ENCODE measurements at places on chromosomes 4 and X.

DNA sequence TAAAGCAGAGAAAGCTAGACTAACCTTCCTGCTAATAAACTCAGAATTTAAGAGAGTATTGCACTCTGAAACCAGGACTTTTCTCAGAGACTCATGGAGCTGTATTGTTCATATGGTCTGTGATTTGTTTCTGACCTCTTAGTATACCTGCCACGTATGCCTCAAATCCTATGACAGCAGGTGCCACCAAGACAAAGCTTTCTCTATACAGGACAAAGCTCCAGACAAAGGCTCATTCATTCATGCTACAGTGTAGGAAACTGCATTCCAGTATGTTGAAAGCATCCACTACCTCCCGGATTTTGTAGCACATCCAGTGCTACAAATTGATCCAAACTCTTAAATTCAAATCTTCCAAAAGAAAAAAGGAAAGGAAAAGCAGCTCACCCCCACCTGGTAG is 178.3 kb downstream of the CHIC2 start:
- no peak for DNase-seq

DNA sequence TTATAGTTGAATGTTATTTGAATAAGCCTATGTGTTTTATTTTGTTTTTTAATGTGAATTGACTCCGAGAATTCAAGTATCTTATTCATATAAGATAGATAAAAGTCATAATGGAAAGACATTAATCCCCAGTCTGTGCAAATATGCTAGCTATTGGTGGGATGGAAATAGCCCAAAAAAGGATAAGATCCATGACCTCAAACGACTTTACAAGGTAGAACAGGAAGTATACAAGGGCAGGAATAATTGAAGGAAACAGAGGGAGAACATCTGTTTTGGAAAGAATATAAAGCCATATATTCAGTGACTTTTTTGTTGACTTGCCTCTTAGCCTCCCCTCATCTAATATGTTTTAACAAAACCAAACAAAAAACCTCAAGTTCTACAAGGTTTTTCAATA is 9.0 kb downstream of the ABCE1 start:
- no peak for DNase-seq

DNA sequence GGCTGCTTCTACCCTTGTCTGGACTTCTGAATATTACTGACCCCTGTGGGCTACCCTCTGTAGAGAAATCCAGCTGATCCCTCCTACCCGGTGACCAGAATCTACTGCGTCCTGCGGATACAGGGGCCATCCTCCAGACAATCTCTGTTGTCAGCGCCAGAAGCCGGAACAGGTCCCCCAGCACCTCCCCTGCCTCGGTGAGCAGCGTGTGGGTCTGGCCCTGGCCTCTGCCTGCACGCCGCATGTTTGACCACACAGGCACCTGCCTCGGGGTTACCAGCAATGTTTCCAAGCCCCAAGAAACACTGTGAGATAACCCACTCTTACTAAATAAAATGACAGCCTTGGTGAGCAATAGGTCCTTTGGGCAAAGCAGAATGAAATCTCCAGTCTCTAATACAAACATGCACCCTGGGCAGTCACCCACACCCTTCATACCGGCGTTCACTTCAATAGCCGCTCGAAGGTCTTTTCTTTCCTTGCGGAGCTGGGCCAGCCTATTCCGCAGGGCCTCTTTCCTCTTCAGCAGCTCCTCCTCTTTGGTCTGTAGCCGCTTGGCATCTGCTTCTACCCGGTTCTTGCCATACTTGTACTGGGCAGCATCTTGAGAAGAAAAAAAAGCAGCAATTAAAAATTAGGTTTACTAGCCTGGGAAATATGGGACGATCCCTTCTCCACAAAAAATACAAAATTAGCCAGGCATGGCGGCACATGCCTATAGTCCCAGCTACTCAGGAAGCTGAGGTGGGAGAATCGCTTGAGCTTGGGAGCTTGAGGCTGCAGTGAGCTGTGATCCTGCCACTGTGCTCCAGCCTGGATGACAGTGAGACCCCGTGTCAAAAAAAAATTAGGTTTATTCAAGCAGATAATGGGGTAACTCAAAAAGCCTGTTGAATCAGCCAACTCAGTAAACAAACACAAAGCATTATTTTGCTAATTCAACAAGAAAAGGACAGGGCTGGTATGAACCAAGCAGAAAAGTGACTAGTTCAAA is 165.1 kb downstream of the AFAP1 start:
- DNase-seq: no peak

GRCh38 chr4:28391877-28392276 is 1531.2 kb downstream of the STIM2 start:
- no peak for DNase-seq

GRCh38 chr4:129839687-129840086 is 743.7 kb downstream of the C4orf33 start:
- DNase-seq: no peak

DNA sequence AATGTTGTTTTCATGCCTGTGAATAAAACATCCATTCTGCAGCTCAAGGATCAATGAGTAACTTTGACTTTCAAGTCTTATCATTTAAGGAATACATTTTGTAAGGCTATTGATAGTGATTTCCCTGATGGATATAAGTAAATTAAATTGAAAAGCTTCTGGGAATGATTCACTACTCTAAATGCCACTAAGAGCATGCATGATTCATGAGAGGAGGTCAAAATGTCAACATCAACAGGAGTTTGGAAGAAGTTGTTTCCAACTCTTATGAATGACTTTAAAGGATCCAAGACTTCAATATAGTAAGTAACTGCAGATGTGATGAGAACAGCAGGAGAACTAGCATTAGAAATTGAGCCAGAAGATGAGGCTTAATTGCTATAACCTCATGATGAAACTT is 1487.3 kb downstream of the PCDH7 start:
- DNase-seq: no peak

DNA sequence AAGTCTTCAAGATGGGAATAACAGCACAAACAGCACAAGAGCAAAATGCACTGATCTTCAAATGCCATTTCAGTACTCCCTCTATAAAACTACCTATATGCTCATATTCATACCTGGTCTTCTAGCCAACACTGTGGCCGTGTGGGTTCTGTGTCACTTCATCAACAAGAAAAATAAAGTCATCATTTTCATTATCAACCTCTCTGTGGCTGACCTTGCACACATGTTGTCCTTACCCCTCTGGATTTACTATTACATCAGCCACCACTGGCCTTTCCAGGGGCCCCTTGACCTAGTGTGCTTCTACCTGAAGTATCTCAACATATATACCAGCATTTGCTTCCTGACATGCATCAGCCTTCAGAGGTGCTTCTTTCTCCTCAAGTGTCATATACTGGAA is 59.6 kb upstream of the GPR174 start:
- no peak for DNase-seq

- DNase-seq: no peak
Observed at GRCh38 chrX:111483135-111483534, 28.3 kb upstream of the SERTM2 start.

GRCh38 chr4:82753725-82754410 is 44.7 kb downstream of the SCD5 start:
- DNase-seq: peak; percentile 49

All from fibroblast of villous mesenchyme (primary cell).